ENCODE measurements at places on chromosomes 2 and 18.

DNA sequence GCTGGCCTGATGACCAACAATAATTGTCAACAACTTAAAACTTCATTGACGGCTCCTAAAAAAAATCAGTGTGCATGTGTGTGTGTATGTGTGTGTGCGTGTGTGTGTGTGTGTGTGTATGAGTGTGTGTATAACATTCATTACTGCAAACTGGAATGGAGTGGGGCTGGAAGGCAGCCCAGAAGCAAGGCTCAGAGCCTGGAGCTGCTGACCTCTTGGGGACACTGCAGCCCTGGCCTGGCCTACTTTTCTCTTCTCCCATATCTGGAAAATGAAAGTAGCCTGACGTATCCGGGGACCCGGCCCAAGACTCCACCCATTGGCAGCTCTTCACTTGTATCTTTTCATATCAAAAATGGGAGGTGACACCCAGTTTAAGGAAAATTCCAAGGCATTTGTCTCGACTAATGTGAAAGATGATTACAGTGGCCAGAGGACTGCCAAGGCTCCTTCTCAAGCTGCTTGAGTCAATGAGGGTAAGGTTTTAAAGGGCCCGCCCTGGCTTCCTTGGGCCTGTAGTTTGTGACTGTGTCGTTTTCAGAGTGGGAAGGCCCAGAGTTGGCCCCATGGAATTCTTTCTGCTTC is 72.4 kb upstream of the IL1R1 start:
- DNase-seq: no peak

DNA sequence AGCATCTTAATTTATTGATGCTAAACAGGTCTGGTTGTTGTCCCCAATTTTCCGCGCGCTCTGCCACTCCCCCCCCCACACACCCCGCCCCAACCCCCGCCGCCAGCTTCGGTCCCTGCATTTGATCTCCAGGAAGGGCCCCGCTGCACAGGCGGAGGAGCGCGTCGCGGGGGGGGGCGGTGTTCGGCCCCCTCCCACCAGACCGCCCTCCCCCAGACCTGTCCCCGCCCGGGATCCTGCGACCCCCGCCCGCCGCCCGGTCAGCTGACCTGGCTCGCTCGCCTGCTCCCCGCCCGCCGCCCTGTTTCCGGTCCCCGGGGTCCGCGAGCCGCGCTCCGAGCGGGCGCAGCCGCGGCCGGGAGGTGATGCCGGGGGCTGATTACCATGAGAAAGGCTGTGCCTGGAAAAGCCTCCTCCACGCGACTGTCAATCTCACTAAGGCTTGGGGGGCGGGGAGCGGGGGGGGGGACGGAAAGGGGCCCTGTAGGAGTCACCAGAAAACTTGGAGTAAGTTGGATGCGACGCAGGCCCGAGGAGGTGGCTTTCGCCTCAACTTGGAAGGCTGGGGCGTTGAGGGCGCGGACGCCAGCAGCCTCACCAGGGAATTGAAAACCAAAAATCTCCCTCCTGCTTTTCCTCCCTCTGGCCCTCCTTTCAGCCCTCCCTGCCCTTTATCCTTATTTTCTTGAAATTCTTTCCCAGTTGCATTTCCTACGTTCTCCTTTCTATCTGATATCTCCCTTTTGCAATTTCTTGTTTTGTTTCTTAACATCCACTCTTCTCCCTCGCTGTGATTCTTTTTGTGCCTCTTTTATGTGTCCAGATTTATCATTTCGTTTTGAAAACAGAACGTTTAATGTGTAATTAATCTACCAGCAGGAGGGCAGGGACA is 4.4 kb upstream of the ZEB2 start:
- DNase-seq: no peak

- no peak for DNase-seq
Observed at GRCh38 chr2:144437636-144438035, 82.3 kb downstream of the ZEB2 start.

DNA sequence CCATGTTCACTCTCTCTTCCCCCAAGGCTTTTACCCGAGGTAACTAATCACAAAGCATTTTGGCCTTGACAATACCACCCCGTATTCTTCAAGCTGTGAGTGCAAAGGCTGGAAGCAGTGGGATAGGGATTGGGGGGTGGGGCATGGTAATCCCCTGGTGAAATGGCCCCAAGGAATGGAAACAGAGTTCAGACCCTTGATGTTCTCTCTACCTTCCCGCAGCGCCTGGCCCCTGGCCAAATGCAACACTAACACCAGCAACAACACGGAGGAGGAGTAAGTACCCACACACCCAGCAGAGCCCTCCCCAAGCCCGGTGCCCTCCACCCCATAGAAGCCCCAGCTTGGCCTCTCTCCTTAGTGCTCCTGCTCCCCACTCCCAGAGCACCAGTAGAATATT is 36.9 kb downstream of the CNGA3 start:
- DNase-seq: no peak

DNA sequence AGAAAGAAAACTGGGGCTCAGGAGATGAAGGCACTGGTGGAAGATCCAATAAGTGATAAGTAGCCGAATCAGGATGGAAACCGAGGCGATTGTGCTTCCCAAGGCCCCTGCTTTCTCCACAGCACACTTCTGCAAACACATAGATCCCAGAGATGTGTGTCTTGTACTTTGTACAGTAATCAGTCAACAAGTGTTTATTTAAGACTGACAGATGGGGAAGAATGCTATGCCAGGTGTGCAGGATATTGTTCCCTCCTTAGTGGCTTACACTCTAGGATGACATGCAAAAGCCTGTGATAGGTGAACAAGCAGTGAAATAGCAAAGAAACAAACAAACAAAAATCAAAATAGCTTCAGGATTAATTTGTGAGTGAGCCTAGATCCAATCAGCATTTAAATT is 116.6 kb downstream of the ACTR3 start:
- DNase-seq: no peak

- no peak for DNase-seq
Observed at GRCh38 chr2:36404318-36404717, 48.7 kb downstream of the CRIM1 start.

- no peak for DNase-seq
Observed at GRCh38 chr18:55500316-55501086, 87.5 kb downstream of the TCF4 start.

DNA sequence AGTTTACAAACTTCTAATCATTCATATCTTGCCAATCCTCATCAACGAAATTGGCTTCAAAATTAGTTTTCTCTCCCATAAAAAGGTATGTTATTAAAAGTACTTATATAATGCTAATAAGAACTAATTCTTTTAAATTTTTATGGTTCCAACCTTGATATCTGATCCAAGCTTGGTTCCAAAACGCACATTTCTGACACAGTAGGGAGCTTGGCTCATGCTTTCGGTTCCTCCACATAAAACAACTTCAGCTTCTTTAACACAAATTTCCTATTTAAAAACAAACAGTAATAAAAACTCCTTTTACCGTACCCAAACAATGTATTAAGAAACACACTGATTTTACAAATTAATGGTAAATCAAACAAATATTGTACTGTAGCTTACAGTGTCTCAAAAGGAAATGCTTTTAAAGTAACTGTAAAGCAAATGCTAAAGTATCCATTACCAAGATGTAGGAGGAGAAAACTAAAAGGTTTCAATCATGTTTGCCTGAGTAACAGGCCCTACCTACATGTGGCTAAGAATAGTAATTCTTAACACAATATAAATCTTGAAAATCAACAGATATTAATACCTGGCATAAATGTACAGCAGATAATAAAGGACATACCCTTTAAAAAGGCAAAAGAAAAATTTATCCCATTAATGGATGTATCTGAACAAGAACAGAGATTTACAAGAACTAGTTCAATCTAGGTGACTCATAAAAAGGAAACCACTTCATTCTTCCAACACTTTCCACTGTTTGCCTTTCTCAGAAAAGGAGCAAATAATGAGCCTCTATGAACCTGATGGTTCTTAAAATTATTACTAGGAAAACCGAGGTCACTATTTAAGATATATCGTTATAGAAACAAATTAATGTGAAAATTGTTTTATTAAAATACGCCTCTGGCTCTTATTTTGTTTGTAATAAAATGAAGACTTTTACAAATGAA is 17.5 kb downstream of the ACAA2 start:
- no peak for DNase-seq
